ENCODE measurements at places on chromosomes 4 and X.

- DNase-seq, result no peak
- H3K4me1 ChIP-seq, result no peaks in the 10 kb centered on the region
- no peak overlapping the region for H3K4me3 ChIP-seq
- H3K36me3 ChIP-seq, result no peaks in the 10 kb centered on the region
- H3K27ac ChIP-seq, result no peak overlapping the region
These were observed 9.0 kb upstream of the SLC26A1 start for GRCh38 chr4:1002131-1002630.

- peaks cover 26% of the 10 kb centered on the region for H3K4me1 ChIP-seq
- DNase-seq, result no peak
- H3K27me3 ChIP-seq, result peaks cover 5% of the 10 kb centered on the region
- no peaks in the 10 kb centered on the region for H3K36me3 ChIP-seq
- H3K4me3 ChIP-seq, result no peak overlapping the region
These were observed 10.1 kb upstream of the GSX2 start for GRCh38 chr4:54089875-54090274.

GRCh38 chrX:68420559-68420958 lies 12.7 kb downstream of the OPHN1 start:
- peaks cover 11% of the 10 kb centered on the region for H3K36me3 ChIP-seq
- peaks cover 45% of the 10 kb centered on the region for H3K4me1 ChIP-seq

DNA sequence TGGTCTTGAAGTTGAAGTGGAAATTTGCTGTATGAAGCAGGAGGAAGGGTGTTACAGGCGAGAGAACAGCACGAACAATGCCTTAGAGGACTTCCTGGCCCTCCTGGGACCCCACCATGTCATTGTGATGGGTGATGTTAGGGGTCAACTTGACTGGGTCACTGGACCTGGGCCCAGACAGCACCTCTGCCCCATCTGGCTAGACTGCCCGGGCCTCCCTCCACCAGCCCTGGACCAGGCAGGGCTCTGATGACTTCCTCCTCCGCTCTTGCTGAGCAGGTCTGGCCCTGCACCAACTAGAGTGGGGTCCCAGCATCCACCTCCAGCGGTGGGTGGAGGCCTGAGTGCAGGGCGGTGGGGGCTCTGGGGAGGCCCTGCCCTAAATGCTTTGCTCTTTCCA lies 48.9 kb upstream of the ADRA2C start:
- H3K36me3 ChIP-seq, result peaks cover 5% of the 10 kb centered on the region
- DNase-seq, result no peak
- H3K4me3 ChIP-seq, result no peak overlapping the region

DNA sequence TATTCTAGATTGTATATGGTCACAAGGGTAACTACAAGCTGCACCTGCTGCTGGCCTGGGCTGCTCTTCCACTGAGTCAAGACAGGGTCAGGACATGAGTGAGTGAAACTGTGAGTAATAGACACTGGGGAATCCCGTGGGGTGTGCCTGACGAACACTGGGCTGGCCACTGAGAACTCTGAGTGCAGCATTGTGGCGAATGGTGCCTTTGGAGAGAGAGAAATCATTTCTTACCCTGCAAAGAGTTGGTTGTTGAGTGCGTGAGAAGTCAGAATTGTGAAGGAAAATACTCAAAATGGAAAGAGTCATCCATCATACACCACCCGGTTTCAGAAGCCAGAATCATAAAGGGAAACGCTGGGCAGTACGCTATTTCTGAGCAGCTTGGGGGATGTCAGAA lies 43.1 kb upstream of the LSM6 start:
- no peaks in the 10 kb centered on the region for H3K36me3 ChIP-seq
- DNase-seq, result no peak
- peaks cover 6% of the 10 kb centered on the region for H3K4me1 ChIP-seq
- H3K27ac ChIP-seq, result no peak overlapping the region

DNA sequence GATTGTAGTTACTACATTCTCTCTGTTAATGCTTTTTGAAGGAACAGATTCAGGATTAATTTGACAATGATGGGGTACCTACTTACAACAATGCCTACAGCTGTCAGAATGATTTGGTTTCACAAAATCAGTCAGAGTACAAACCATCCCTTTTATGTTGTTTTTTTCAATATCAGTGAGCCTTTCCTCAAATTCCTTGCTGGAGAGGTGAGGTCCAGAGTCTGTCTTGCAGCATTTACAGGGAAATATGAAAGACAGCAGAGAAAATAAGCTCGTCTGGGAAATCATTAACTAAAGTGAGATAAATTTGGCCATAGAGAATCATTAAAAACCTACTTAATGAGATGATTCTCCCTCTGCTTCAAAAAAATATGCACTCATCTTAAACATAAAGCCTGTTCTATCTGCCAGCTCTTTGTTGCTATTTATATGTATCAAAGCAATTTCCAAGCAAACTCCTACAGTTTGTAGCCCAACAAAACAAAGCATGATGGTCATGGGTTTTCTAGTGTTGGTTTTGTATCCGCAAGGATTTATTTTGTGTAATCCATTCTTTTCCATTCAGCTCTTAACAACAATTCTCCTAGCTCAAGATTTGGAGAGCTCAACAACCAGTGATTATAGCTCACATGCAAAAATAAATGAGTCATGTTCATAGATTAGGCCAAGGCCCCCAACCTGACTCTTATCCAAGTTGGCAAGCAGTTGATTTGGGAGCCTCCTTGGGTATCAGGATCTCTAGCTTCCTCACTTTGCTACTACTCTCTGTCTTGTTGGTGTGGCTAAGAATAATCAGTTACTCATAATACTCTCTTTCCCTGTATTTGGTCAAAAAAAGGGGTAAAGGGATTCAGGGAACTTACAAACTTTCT lies 222.6 kb downstream of the ENOX2 start:
- H3K27ac ChIP-seq, result peak overlapping the region; percentile 75
- no peaks in the 10 kb centered on the region for H3K27me3 ChIP-seq

DNA sequence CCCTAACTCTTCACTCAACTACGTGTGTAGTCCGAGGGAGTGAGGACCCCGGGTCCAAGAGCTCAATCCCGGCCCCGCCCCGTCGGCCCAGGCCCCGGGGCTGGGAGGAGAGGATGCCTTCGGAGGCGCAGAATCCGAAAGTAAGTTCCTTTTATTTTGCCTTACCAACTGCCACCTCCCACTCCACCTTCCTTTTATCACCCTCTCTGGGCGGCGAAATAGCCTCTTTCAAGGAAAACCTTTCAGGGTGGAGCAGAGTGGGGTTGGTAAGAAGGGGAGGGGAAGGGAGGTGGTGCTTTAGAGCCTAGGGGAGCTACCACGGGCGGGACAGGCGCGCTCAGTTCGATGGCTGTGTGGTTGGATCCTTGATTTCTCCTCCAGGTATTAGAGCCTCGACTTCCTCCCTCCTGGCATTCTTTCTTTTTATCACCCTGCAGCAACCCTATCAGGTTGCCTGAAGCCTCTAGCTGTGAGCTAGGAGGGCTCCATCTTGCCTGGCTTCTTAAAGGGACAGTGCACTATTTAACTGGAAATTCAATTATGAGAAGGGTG lies 191.2 kb downstream of the RRAGB start:
- H3K4me3 ChIP-seq, result peak overlapping the region; percentile 90
- no peak for DNase-seq
- H3K27ac ChIP-seq, result 0 out of 2 replicates have a peak overlapping the region, but pooled peaks have one; percentile 65
- no peaks in the 10 kb centered on the region for H3K36me3 ChIP-seq

DNA sequence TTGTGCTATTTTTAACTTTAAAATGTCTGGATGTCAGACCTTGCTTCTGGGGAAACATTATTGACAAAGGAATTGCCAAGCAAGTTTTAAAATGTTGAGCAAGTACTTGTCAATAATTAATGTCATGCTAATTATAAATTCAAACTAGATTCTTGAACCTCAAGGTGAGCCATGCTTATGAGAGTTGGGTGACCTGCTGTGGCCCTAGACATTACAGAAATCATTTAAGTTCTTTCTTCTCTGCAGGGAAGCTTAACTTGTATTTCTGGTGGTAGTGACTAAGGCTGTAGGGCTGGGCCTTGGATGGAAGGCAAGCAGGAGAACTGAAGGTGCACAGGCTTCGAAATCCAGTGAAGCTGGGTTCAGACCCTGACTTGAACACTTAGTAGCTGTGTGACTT lies 14.8 kb upstream of the UCHL1 start:
- no peaks in the 10 kb centered on the region for H3K36me3 ChIP-seq
- peaks cover 8% of the 10 kb centered on the region for H3K27me3 ChIP-seq
- no peak overlapping the region for H3K27ac ChIP-seq
- no peak for DNase-seq

DNA sequence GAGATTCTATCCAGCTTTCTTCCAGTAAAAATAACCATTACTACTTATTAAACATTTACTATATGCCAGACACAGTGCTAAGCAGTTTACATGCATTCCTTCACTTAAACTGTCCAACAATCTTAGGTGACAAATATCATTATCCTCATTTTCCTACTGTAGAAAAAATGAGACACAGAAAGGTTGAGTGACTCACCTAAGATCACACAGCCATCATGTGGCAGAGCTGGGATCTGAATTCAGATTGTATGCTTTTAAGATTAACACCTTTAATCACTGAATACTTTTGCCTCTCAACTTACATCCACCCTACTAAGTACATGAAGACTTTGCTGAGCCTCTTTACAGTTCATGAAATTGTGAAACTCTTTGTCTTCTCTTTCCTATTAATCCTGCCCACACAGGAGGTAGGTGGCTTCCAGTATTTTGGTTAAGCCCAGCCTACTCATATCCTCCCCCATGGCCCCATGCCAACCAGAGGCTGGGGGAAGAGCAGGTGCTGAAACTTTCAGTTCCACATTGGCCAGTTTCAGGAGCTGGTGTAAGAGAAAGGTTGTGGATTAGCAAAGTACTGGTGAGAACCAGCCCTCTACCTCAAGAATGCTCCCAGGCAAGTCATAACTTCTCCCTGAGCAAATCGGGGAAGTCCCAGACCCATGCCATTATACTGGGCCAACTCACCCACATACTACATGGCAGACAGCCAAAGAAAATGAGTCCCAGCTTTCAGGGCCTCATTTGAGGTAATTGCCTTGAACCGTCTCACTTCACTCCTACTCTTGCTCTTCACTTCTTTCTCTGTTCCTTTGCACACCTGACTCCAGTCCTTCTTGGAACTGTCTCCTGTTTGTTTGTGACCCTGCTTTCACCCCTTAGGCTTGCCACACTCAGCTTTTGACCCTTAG lies 211.1 kb downstream of the GUCY2F start:
- H3K27me3 ChIP-seq, result no peaks in the 10 kb centered on the region
- no peaks in the 10 kb centered on the region for H3K36me3 ChIP-seq
- no peak overlapping the region for H3K27ac ChIP-seq
- DNase-seq, result no peak
- no peaks in the 10 kb centered on the region for H3K4me1 ChIP-seq

- H3K4me3 ChIP-seq, result no peak overlapping the region
- peaks cover 20% of the 10 kb centered on the region for H3K36me3 ChIP-seq
- H3K27ac ChIP-seq, result no peak overlapping the region
- DNase-seq, result no peak
These were observed 1.6 kb upstream of the ARMCX6 start for GRCh38 chrX:101619364-101619763.

GRCh38 chr4:185352741-185353140 lies 43.0 kb downstream of the LRP2BP start:
- H3K4me3 ChIP-seq, result no peak overlapping the region
- H3K36me3 ChIP-seq, result peaks cover 57% of the 10 kb centered on the region
- DNase-seq, result no peak
- no peak overlapping the region for H3K27ac ChIP-seq
- H3K4me1 ChIP-seq, result peaks cover 21% of the 10 kb centered on the region
- no peaks in the 10 kb centered on the region for H3K27me3 ChIP-seq

DNA sequence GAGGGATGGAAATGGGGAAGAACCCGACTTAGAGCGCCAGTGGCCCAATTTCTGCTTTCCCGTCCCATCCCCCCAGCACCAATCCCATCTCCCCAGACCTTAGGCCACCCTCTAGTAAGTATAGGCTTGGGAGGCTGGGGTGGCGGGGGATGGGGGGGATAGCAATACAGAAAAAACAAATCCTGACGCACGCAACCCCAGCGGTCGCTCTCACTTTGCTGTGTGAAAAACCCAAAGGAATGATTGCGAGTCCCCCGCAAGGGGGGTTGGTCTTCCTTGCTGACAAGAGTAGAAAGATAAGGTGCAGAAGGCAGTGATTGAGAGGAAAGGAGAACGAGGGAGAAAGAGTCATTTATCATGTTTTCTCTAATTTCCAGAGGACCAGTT lies 863 bp downstream of the CPE start:
- DNase-seq, result no peak
- no peaks in the 10 kb centered on the region for H3K4me1 ChIP-seq
- H3K27me3 ChIP-seq, result peaks cover 8% of the 10 kb centered on the region

- peaks cover 3% of the 10 kb centered on the region for H3K36me3 ChIP-seq
- H3K4me3 ChIP-seq, result peak overlapping the region; percentile 46
- peak overlapping the region; percentile 57 for H3K27ac ChIP-seq
- H3K4me1 ChIP-seq, result peaks cover 51% of the 10 kb centered on the region
- DNase-seq, result peak; percentile 80
These were observed 41.0 kb upstream of the PITX2 start for GRCh38 chr4:110663738-110664444.

GRCh38 chrX:23525531-23525930 lies 141.8 kb upstream of the PRDX4 start:
- no peak overlapping the region for H3K4me3 ChIP-seq
- DNase-seq, result no peak
- no peak overlapping the region for H3K27ac ChIP-seq
- H3K27me3 ChIP-seq, result no peaks in the 10 kb centered on the region

- peak; percentile 77 for DNase-seq
- H3K4me3 ChIP-seq, result peak overlapping the region; percentile 14
- no peaks in the 10 kb centered on the region for H3K27me3 ChIP-seq
- peaks cover 55% of the 10 kb centered on the region for H3K4me1 ChIP-seq
- no peaks in the 10 kb centered on the region for H3K36me3 ChIP-seq
These were observed 58.1 kb upstream of the SMIM10 start for GRCh38 chrX:134932528-134933217.

DNA sequence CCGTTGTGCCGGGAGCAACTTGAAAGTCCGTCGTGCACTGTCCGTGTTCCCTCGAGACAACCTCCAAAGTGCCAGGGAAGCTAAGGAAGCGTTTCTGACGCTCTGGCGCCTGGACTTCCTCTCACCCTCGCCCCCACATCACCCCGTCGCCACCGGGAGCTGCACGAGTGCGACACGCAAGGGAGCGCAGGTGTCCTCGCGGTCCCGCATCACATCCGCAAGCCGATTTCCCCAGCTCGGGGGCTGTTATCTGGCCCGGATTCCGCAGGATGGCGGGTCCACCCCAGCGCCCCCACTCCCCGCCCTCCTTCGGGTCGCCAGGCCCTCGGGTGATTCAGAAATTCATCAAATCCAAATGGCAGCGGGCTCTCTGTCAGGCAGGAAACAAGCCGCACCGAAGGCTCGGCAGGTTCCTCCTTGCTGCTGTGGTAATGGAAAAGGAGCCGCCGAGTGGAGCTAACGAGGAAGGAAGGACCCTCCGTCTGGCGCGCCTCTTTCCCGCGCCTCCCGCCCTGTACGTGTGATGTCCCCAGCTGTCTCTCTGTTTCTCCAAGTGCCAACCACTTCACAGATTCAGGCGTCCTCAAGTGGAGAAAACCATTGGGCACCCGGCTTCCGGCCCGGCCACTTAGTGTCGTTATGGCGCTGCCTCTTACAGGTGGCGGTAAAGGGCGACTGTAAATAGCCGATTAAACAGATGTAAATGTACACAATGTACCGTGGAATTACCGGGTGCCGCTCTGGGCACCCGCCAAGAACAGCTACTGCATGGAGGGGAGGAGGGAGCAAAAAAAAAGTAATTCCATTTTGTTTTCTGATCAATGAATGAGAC lies 921 bp upstream of the SETD7 start:
- H3K4me1 ChIP-seq, result peaks cover 53% of the 10 kb centered on the region
- peak overlapping the region; percentile 91 for H3K27ac ChIP-seq
- H3K4me3 ChIP-seq, result peak overlapping the region; percentile 93

GRCh38 chr4:56410247-56411062 lies 23.2 kb upstream of the AASDH start:
- 0 out of 2 replicates have a peak, but pooled peaks cover 6% of the 10 kb centered on the region for H3K36me3 ChIP-seq
- peak; percentile 99 for DNase-seq
- peaks cover 57% of the 10 kb centered on the region for H3K4me1 ChIP-seq
- peak overlapping the region; percentile 100 for H3K27ac ChIP-seq

GRCh38 chrX:24498975-24499374 lies 33.9 kb downstream of the PDK3 start:
- H3K4me3 ChIP-seq, result no peak overlapping the region
- H3K27ac ChIP-seq, result no peak overlapping the region
- H3K36me3 ChIP-seq, result no peaks in the 10 kb centered on the region
